Transverse colon (tissue), 4 donors: ENCODE measurements at places on chromosomes 3 and 15. TPM values are rescaled to one million over a fixed set of nuclear protein-coding genes. Genes with fewer than 3 reads are reported as not detected.

DNA sequence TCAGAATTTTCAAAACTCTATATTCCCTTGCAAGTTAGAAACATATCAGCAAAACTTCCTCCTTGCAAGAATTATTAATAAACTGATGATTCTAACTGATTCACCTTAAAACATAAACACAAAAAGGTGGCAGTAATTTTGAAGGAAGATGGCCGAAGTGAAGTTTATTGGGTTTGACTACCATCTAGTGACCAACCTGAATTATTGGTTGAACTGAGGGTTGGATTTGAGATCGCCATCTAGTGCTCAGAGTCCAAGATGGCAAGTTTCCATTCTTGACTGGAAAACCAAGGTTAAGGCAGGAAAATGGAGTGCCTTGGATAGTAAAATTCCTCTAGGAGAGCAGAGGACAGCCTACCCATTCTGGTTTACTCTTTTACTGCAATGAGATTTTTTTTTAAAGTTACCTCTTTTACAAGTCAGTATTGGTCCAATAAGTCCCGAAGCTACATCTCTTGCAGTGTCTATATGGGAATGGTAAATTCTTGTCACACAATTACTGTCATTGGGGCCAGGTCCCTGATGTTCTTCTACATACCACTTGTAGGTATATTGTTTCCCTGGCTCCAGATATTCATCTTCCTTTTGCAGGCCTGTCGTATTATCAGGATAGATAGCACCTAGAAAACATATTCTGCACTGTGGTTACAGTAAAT lies 51.6 kb upstream of the CP start:
- DNase-seq = peak; percentile 40

- no peak for DNase-seq
These were observed 87.0 kb downstream of the ANP32A start for GRCh38 chr15:68733666-68734065.

DNA sequence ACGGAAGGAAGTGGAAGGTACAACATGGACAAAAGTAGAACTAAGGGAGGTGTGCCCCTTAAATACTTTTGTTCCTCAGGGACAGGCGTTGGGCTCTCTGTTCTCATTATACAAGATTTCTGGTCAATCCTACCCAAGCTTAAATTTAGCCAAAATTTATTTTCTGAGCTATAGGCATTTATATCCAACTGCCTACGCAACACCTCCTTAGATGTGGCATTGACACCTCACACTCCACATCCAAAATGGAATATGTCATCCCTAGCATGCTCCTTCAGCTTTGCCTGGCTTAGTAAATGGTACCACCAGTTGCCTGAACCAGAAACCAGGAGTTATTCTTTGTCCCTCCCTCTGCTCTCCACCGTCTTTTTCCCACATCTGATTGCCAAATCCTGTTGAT lies 26.2 kb downstream of the FANCD2OS start:
- no peak for DNase-seq

DNA sequence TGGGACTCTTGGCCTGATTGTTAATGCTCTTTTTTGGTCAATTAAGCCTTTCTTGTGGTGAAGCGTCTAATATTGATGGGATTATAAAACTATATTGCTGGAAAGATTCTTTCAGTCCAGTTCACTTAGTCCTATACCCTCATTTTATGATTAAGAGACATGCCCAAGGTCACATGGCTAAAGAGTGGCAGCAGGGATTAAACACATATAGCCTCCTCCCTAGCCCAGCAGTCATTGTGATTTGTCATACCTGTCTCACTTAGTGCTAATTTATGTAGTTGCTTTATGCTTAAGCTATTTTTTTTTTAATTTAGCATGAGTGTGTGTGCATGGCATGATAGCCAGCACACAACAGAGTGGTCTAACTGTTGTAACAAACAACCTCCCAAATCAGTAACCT lies 9.5 kb downstream of the PARP14 start:
- no peak for DNase-seq

The LTK gene
- total RNA-seq = 14.1 TPM

GRCh38 chr3:184002469-184002868 lies 15.2 kb downstream of the ABCC5 start:
- DNase-seq = no peak

GRCh38 chr15:90376789-90377188 lies 11.3 kb upstream of the IQGAP1 start:
- peak; percentile 42 for DNase-seq

DNA sequence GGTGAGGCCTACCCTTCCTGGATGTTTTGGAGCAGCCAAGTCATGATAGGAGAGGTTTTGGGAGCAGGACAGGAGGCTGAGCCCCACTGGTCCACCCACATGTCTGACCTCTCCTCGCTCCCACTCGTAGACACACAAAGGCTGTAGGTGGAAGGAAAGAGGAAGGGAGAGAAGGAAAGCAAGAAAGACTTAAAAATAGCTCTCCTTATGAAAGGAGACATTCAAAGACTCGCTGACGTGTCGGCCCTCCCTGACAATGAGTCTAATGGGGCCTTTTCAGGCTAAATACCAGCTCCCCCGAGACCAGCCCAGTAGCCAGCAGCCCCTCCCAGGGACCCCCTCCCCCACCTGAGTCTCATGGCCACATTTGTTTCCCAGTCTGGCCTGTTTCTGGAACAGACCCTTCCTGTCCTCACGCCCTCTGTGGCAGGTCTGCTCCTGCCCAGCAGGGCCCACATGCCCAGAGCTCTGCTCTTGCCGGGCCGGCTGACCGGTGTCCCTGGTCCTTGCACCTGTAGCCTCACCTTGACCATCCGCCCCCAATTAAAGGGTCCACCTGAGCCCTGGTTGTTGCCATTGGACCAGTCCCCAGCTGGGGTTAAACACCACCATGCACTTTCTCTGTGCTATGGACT lies 49.3 kb downstream of the FGD5 start:
- no peak for DNase-seq

The AMOTL2 gene
- total RNA-seq = 14.5 TPM

DNA sequence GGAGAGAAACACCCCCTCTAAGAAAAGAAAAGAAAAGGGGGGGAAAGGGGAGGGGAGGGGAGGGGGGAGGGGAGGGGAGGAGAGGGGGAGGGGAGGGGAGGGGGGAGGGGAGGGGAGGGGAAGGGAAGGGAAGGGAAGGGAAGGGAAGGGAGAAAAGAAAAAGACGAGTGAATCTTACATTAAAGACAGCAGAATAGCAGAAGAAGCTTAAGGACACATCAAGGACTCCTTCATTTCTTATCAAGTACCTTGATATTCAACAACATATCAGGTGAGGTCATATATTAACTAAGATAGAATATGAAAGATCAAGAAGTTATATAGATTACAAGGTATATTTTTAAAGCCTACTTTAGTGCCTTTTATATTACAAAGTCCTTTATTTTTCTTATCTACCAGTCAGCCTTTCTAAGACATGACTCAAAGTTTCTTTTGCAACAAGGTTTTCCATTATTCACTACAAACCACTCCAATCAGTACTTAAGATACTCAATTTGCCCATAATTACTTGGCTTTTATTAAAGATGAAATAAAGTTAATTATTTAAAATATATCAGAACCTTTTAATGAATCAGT lies 17.7 kb upstream of the AADAC start:
- no peak for DNase-seq
